ENCODE measurements at places on chromosomes 3 and 15.

DNA sequence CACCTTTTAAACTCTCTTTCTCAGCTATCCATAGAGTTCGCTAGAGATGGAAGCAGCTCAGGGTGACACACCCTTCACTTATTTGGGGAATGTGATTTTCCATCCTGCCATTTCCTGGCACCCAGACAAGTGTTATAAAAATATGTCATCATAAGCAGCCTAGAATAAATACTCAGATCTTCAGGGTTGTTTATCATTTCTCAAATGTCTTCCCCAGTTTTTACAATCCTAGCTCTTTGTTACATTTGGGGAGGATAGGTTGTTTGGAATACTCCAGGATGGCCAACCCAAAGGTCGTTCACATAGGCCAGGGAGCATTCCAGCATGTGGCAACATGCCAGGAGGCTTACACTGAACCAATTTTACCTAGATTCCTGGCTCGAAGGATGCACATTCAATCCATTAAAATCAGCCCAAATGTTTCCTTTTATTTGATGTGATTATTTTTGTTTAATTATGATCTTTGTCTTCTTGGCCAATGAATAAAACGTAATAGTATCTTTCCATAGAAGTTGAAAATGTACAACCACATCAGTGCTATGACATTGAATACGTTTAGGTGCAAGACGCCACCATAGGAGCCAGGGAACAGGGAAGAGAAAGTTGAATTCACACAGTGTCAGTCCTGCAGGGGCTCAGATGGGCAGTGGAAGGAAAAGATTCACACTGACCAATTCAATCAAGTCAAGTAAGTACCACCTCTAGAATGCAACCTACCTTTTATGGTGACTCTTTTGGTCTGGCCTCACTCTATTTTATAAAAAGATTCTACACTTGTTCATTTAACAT lies 537.7 kb upstream of the MDFIC2 start:
- no peak for DNase-seq

GRCh38 chr3:191246630-191247029 lies 47.6 kb downstream of the OSTN start:
- DNase-seq: no peak

DNA sequence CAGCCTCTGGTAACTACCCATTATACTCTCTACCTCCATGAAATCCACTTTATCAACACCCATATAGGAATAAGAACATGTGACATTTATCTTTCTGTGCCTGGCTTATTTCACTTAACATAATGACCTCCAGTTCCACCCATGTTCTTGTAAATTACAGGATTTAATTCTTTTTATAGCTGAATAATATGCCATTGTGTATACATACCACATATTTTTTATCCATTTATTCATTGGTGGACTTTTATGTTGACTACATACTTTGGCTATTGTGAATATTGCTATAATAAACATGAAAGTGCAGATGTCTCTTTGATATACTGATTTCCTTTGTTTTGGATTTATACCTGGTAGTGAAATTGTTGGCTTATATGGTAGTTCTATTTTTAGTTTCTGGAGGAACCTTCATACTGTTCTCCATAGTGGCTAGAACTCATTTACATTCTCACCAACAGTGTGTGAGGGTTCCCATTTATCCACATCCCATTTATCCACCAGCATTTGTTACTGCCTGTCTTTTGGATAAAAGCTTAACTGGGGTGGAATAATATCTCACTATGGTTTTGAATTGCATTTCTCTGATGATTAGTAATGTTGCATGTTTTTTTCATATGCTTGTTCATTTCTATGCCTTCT lies 473.4 kb downstream of the TBL1XR1 start:
- no peak for DNase-seq

- no peak for DNase-seq
Observed at GRCh38 chr3:140206196-140207040, 271.4 kb downstream of the CLSTN2 start.

DNA sequence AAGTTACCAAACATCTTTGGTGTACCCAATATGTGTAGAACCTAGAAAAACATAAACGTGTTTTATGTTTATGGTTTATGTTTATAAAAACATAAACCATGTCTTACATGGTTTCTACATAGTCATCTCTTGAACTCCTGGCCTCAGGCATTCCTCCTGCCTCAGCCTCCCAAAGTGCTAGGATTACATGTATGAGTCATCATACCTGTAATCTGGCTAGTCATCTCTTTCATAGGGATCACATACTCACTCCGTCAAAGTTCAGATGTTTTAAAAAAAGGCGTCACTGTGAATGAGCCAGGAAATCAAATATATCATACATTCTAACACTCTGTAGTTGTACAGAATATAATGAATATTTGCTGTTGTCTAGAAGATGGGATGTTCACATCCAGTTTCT lies 178.6 kb downstream of the CPNE4 start:
- DNase-seq: no peak

DNA sequence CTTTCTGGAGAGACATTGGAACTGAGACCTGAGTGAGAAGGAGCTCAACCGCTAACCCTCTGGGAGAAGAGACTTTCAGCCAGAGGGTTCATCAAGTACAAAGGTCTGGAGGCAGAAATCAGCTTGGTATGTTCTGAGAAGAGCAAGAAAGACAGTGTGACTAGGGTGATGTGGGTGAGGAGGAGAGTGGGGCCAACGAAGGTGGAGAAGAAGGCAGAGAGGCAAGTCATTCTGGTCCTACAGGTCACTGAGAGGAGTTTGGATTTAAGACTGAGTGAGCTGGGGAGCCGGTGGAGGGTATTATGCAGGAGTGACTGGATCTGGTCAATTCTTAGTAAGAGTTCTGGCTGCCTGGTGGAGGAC lies 12.2 kb downstream of the XIRP1 start:
- no peak for DNase-seq

- no peak for DNase-seq
Observed at GRCh38 chr15:40302288-40302886, 5.3 kb downstream of the PLCB2 start.

GRCh38 chr3:66958067-66958466 lies 40.0 kb upstream of the KBTBD8 start:
- DNase-seq: no peak

- DNase-seq: no peak
Observed at GRCh38 chr3:120432150-120432860, 18.5 kb downstream of the FSTL1 start.

- no peak for DNase-seq
Observed at GRCh38 chr3:187264911-187265310, 26.6 kb downstream of the MASP1 start.

DNA sequence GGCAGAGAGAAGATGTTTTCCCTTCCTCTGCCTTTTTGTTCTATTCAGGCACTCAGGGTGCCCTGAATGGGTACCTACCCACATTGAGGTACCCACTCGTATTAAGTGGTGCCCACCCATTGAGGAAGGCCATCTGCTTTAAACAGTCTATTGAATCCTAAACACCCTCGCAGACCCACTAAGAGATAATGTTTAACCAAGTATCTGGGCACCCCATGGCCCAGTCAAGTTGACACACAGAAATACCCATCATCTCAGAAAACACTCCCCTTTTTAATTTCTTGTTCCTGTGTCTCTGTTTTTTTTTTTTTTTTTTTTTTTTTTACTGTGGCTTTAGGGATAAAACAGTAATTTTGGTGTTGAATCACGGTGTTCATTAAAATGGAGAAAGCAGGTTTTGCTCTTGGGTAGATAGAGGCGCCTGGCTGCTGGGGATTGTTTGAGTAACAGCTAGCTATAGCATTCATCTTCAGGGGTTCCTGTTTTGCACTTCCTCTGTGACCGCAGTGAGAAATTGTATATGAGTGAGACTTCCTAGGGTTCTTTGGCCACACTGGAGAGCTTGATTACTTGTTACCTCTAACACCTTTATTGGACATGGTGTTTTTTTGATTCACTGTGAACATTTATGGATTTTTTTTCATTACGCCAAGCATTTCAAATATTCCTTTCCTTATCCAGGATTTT lies 259.1 kb downstream of the PTPRG start:
- no peak for DNase-seq

DNA sequence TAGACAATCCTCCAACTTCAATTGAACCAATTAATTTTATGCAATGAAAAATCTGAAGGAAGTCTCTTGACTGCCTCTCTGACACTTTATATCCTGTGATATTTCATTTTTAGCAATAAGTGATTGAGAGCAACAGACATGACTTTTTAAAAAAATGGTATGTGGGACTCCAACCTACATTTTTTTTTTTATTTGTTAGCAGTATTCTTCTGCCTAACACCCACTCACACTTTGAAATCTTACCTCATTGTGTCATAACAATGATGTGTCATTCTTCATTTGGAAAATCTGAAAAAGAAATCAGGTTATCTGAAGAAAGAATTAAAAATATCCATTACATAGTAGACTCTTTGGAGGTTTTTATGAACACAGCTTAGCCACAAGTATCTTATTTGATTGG lies 541.3 kb upstream of the KCNMB2 start:
- no peak for DNase-seq

- DNase-seq: no peak
Observed at GRCh38 chr3:138359919-138360868, 11.8 kb downstream of the MRAS start.

DNA sequence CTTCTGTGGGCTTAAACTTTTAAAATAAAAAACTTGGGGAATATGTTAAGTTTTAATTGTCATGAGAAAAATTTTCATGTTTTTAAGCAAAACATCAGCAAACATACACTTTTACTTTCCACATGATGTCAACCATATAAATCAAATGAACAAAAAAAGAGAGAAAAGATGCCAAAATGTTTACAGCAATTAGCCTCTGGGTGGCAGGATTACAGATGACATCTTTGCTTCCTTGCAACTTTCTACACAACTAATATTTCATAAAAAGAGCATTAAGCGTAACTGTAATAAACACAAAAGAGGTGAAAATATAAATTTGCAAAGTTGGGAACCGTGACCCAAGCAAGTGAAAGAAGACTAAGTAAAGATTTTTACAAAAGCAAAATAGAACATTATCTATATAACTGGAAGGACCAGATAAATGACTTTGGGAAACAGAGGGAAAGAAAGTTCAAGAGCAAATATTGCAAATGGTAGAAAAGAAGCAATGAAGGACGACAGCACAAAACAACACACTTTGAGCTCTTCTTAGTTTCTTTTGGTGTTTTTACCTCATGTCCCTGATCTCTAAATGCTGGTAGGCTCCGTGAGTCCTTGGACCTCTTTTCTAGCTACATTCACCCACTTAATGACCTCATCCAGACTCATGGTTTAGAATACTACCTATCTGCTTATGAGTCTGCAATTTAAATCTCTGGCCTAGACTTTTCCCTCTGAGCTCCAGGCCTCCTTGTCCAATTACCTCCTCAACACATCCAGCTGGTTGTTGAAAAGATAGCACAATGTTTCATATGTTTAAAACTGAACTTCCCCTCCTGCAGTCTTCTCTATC lies 9.4 kb downstream of the TP53BP1 start:
- no peak for DNase-seq

- no peak for DNase-seq
Observed at GRCh38 chr15:34987609-34988026, 469 bp downstream of the ZNF770 start.

All from H1 (cell line).